ENCODE measurements at places on chromosomes 12 and 14.

- no peak for DNase-seq
Measured at GRCh38 chr12:18562531-18562930, 175.3 kb downstream of the PLCZ1 start.

GRCh38 chr12:71780237-71780822, 25.7 kb downstream of the RAB21 start:
- peak; percentile 38 for DNase-seq

GRCh38 chr14:75283833-75284563, 5.4 kb downstream of the FOS start:
- DNase-seq, result no peak

DNA sequence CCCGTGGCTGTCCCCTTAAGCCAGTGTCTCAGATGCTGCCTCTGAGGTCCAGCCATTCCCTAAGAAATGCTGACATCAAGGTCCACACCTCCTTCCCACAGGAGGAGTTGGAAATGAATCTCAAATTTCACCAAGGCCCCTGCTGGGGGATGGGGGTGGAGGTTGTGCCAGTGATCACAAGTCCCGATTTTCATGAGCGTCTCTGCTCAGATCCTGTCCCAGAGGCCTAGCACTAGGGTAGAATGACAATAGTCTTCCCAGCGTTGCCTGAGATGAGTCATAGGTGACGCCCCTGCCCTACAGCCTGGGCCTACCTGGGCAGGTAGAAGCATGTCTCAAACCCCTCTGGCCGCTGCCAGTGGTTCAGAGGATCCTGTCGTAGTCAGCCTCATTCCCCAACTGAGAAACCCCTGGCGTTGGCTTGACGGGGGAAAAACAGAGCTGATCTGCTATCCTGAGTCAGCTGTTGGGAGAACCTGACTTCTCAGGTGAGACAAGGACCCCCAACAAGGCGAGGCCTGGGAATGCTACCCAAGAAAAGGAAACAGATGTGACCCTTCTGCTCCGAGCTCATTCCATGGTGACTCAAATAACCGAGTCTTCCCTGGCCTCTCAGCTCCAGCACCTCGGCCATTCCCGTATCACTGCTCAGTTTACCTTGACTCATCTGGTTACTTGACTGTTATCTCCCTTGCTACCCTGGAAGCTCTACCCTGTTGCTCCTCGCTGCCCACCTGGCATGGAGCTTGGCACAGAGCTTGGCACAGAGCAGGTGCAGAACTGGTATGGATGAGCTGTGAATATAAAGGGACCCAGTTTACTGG, 21.8 kb upstream of the SPPL3 start:
- DNase-seq, result no peak

- DNase-seq, result no peak
Measured at GRCh38 chr14:96805956-96806355, 8.8 kb downstream of the VRK1 start.

GRCh38 chr14:69079188-69079742, 73.7 kb downstream of the DCAF5 start:
- no peak for DNase-seq

- peak; percentile 16 for DNase-seq
Measured at GRCh38 chr12:89160716-89161123, 191.6 kb downstream of the DUSP6 start.

- DNase-seq, result no peak
Measured at GRCh38 chr12:65800937-65801336, 23.3 kb upstream of the HMGA2 start.

DNA sequence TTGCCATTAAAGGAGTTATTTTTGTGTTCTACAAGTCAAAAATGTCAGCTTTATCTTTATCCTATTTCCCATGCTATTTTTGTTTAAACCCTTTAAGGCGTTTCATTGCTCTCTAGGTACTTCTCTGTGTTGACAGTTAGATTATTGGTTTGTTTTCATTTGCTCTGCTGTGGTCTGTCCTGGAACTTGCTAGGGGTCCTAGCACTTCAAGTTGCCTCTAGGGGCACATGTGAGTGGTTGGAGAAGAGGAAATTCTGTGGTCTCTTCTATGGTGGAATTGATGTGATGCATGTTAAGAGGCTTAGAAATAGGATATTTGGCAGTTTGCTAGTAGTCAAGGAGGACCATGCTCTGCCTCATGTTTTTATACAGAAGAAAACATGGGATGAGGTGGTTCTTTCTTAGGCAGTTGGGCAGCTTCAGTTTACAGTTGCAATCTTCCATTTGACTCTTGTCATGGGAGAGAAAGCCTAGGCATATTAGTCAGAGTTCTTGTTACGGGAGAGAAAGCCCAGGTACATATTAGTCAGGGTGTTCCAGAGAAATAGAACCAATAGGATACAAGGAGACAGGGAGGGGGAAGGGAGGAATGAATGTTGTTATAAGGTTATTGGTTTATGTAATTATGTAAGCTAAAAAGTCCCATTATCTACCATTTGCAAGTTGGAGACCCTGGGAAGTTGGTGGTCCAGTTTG, 14.4 kb downstream of the TTLL5 start:
- no peak for DNase-seq

GRCh38 chr12:96399120-96399918, 920 bp downstream of the CDK17 start:
- DNase-seq, result peak; percentile 72

GRCh38 chr12:61765926-61766325, 494.3 kb upstream of the USP15 start:
- DNase-seq, result no peak

GRCh38 chr12:94740601-94741362, 90.4 kb upstream of the TMCC3 start:
- no peak for DNase-seq

DNA sequence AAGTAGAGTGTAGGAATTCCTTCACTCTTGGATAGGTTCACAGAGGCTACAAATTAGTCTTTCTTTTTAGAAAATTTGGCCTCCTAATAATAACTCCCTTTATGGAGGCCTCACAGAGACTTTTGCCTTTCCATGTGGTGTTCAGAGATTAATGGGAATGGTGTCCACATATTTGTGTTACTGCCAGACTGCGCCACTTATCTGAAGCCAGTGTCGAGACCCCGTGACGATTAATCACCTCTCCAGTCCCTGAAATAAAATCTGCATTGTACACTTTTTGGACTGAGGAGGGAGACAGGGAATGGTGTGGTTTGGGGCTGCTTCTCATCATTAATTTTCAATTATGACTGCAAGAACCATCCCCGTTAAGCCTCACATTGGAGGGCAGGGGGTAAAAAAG, 980.5 kb downstream of the FLRT2 start:
- DNase-seq, result no peak

GRCh38 chr14:103594265-103594664, 31.5 kb downstream of the COA8 start:
- DNase-seq, result no peak

GRCh38 chr14:90698379-90698869, 117.8 kb downstream of the TTC7B start:
- no peak for DNase-seq

- DNase-seq, result no peak
Measured at GRCh38 chr14:106067935-106068334, 541.6 kb downstream of the TMEM121 start.

GRCh38 chr12:11755302-11755930, 105.9 kb downstream of the ETV6 start:
- DNase-seq, result no peak

DNA sequence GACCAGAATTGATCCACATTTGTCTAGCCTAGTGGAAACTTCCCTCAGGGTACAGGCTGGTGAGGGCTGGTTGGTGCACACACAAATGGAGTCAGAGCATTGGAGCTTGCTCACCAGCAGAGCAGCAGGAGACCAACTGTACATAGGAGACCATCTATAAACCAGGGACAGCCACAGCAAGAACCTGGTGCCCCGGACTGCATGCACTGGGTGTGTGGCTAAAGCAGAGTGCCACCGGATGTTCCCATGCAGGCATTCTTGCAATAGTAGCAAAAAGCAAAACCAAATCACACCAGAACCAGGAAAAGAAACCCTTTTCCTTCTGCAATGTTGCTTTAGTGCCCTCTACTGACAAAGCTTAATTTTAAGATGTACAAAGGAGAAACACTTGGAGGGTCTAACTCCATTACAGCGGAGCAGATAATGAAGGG, 136.4 kb downstream of the MDGA2 start:
- no peak for DNase-seq

GRCh38 chr12:46678426-46678825, 147.4 kb downstream of the SLC38A4 start:
- DNase-seq, result no peak

DNA sequence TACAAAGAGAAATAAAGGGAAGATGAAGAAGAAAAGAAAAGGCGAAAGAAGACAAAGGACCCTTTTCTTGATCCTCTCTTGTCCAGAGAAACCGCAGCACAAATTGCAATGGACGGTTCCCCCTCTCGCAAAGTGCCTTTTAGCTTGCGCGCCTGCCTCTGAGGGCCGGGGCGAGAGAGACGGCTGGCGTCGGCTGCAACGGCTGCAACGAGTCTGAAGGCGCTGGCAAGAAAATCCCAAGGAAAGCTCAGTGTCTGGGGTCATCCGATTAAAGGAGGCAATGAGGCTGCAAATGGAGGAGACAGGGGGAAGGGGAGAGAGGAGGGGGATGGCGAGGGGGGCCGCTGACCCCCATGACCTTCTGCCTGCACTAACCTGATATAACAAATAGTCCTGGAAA, 671.5 kb downstream of the MED13L start:
- no peak for DNase-seq

DNA sequence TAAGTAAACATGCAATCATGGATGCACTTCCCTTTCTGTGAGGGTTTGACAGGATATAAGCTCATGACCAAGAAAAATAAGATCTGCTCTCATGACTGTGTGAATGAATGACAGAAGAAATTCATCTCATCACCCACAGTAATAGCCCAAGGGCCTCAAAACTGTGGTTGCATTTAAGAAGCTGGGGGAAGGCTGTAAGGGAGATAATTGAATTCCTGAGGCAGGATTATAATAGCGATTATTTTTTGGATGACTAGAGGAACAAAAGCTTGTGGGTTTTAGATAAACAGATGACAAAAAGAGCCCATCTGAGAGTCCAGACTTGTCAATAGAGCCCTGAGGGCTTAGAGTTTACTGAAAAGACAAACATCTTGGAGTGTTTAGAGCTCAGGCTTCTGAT, 161.2 kb downstream of the NTF3 start:
- no peak for DNase-seq

- no peak for DNase-seq
Measured at GRCh38 chr14:33271891-33272290, 333.2 kb downstream of the NPAS3 start.

GRCh38 chr12:79531518-79531917, 159.2 kb downstream of the PAWR start:
- DNase-seq, result no peak

DNA sequence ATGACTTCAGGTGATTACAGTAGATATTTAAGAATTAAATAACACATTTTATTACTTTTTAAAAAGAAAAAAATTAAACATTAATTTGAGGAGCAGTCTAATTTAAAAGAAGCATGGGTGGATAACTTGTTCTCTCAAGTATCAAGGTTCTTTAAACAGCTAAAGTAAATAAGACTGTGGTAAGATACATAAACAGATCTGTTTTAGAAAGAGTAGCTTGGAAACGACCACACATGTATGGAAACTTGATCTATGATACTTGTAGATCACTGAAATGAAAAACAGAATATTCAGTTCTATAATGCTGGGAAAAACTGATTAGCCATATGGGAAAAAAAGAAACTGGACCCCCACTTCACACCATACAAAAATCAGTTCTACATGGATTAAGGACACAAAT, 36.0 kb downstream of the TC2N start:
- DNase-seq, result no peak

DNA sequence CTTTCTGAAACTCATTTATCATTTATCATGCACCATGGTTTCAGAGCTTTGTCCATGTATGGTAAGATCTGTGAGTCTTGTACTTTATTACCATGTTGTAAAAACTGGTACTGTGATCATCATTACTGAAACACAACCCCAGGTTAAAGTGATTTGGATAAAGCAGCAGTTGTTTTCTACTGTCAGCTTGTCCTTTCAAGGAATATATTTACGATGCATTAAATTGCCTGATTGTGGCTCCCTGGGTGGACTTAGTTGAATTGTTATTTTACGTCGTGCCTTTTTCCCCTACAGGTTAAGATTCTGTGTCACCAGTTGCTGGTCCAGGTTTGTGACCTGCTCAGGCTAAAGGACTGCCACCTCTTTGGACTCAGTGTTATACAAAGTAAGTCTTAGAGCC, 46.1 kb downstream of the FRMD6 start:
- no peak for DNase-seq

DNA sequence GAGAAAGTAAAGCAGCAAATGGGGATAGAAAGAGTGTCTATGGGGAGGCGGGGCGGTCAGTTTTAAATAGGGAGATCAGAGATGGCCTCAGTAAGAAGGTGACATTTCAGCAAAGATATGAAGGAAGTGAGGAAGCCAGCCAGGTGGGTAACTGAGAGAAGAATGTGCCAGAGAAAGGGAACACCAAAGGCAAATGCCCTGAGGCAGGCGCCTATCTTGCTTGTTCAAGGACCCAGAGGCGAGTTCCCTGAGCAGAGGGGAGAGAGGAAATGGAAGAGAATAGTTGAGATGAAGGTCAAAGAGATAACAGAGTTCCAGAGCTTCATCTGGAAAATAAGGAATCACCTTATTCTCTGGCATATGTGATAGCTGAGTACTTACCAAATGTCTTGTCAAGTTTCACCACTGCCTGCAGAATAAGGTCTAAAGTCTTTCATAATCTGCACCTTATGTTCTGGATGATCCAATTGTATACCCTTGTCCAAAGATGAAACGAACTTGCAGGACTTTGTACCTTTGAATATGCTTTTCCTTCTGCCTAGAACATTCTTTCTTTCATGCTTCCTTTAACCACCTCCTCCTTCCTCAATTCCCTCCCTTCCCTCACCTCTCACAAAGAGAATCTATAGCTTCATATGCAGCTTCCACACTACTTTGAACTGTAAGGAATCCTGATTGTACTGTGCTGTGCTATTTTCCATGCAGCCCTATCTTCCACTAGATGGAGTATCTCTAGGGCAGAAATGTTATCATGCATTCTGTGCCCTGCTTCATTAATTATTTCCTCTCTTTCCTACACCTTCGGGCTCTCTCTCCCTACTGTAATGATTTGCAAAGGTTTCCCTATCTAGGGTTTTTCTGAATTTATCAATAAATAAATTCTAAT, 38.5 kb downstream of the GNPTAB start:
- DNase-seq, result no peak

Data from activated naive CD4-positive, alpha-beta T cell treated with anti-CD3 and anti-CD28 coated beads, Interleukin-2, amount 50 U/mL, for 16 hours (primary cell).